Activated B cell treated with CpG ODN at 0.5 μM for 24 hours (primary cell): ENCODE measurements at places on chromosomes 4 and X. TPM values are rescaled to one million over a fixed set of nuclear protein-coding genes. Genes with fewer than 3 reads are reported as not detected.

DNA sequence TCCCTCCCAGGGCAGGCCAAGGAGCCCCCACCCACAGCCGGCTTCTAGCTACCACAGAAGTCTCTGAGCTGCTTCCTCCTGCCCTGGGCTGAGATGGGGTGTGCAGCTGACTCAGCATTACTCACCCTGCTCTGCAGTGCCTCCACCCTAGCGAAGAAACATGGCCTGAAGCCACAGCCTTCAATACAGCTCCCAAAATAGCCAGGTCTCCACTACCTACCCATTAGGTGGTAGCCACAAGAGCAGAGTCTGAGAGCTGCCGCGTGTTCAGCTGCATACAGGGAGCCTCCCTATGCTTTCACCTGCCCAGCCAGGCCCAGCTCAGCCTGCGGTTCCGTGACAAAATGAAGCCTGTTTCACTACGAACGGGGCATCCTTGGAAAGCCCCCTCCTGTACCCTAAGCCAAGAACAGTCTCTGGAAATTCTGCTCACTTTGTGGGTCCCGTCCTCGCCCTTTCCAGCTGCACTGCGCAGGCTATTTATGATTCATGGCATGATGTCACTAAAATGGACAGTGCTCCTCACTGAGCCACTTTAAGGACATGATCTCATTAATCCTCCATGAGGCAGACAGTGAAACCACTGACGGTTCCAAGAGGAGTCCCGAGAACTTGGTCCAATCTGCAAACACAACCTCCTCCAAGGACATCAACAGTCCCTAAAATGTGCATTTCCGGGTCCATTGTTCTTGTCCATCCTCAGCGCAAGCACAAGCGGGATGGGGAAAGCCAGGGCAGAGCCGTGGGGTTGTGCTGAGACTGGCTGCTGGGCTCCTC lies 20.2 kb downstream of the WDR1 start:
- no peaks in the 10 kb centered on the region for H3K27me3 ChIP-seq
- peaks cover 48% of the 10 kb centered on the region for H3K4me1 ChIP-seq
- H3K4me3 ChIP-seq, result no peak overlapping the region

Gene MAGEB1
- total RNA-seq, result not detected in 2 replicates

- H3K27ac ChIP-seq, result no peak overlapping the region
- DNase-seq, result no peak
- H3K27me3 ChIP-seq, result peaks cover 36% of the 10 kb centered on the region
- H3K4me3 ChIP-seq, result peak overlapping the region; percentile 36
- no peaks in the 10 kb centered on the region for H3K36me3 ChIP-seq
- H3K4me1 ChIP-seq, result peaks cover 12% of the 10 kb centered on the region
Observed at GRCh38 chr4:152045449-152045806, 284.6 kb upstream of the GATB start.

DNA sequence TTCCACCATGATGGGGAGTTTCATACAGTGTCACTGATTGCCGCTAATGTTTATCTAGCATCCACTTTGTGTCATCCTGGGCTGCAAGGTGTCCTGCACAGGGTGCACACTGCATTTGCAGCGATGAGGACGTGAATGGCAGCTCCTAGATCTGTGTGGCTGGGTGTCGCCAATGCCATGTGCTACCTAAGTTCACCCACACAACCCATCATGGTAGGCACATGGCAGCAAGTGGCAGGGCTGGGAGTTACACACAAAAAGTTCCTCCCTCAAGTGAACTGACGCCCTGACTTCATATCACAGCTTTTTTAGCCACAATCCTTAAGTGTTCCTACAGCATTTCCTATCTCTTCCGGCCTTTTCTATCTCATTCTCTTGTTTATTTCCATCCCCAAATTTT lies 45.9 kb upstream of the SPRY1 start:
- H3K4me3 ChIP-seq, result no peak overlapping the region
- no peak overlapping the region for H3K27ac ChIP-seq
- H3K27me3 ChIP-seq, result no peaks in the 10 kb centered on the region
- no peaks in the 10 kb centered on the region for H3K36me3 ChIP-seq
- H3K4me1 ChIP-seq, result peaks cover 8% of the 10 kb centered on the region

Gene SULT1E1
- not detected in 2 replicates for total RNA-seq

Gene PCDH11X
- not detected in 2 replicates for total RNA-seq

GRCh38 chrX:9690046-9690445 lies 75.6 kb downstream of the GPR143 start:
- no peak overlapping the region for H3K4me3 ChIP-seq
- no peak overlapping the region for H3K27ac ChIP-seq
- H3K36me3 ChIP-seq, result peaks cover 77% of the 10 kb centered on the region
- H3K4me1 ChIP-seq, result no peaks in the 10 kb centered on the region
- no peak for DNase-seq

Gene NHSL2
- 0.29 TPM in 2 replicates for total RNA-seq

Gene SEC31A
- total RNA-seq, result 154 and 172 TPM in 2 replicates

DNA sequence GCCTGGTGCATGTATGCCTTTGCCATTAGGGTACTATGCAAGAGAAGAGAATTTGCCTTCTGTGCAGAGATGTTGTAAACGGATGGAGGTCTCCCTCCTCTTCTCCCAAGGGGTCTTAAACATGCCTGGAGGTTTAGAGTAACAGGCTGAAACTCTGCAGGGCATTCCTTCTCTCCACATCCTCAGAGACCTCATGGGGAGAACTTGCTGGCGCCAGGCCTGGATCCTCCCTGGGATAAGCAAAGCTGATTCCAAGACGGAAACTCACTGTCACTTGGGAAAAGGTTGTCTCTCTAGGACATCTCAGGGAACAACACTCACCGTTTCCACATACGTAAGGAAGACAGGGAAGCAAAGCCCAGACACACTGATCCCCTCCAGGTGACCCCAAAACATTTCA lies 76.9 kb upstream of the GPM6B start:
- no peak overlapping the region for H3K4me3 ChIP-seq
- no peaks in the 10 kb centered on the region for H3K27me3 ChIP-seq
- H3K27ac ChIP-seq, result no peak overlapping the region
- no peak for DNase-seq

- no peak overlapping the region for H3K4me3 ChIP-seq
Observed at GRCh38 chr4:173174594-173175012, 6.0 kb downstream of the GALNT7 start.

- no peak for DNase-seq
- H3K4me1 ChIP-seq, result peaks cover 35% of the 10 kb centered on the region
- peaks cover 6% of the 10 kb centered on the region for H3K27me3 ChIP-seq
Observed at GRCh38 chr4:10119773-10120172, 3.2 kb upstream of the WDR1 start.

DNA sequence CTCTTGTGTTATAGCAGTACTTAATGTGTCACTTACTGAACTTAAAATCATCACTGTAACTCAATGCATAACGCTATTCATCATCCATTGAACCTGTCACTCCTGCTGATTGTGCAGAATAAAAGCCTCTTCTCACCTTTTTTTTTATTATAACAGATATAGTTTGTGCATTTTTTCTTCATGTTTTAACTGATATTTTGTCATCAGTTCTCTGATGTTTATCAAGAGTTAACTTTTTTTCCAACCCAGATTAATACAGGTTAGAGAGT lies 100.4 kb downstream of the SLIT2 start:
- no peaks in the 10 kb centered on the region for H3K4me1 ChIP-seq
- no peak for DNase-seq
- no peaks in the 10 kb centered on the region for H3K36me3 ChIP-seq
- H3K4me3 ChIP-seq, result no peak overlapping the region
- H3K27ac ChIP-seq, result no peak overlapping the region
- H3K27me3 ChIP-seq, result no peaks in the 10 kb centered on the region

- H3K36me3 ChIP-seq, result no peaks in the 10 kb centered on the region
- H3K27ac ChIP-seq, result no peak overlapping the region
- no peak for DNase-seq
- H3K4me3 ChIP-seq, result no peak overlapping the region
- peaks cover 2% of the 10 kb centered on the region for H3K27me3 ChIP-seq
- H3K4me1 ChIP-seq, result peaks cover 9% of the 10 kb centered on the region
Observed at GRCh38 chr4:5827108-5828004, 65.5 kb downstream of the CRMP1 start.

DNA sequence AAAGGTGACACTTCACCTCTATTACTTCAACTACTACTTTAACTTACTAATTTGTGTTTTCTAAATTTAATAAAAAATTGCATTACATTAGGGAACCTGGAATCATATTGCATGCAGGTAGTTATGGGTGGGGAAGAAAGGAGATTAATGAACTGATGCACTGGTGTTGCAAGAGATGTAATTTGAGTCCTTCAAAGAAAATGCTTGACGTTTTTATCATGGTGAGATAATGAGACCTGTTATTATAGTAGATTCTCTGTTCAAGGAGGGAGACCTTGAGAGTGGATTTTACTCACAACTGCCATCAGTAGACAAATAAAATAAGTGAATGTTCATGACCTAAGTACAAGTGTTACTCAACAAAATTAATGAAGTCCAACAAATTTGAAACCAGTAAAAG lies 26.4 kb upstream of the MED14 start:
- H3K4me3 ChIP-seq, result no peak overlapping the region
- H3K4me1 ChIP-seq, result peaks cover 4% of the 10 kb centered on the region
- H3K27ac ChIP-seq, result no peak overlapping the region
- H3K36me3 ChIP-seq, result no peaks in the 10 kb centered on the region
- no peaks in the 10 kb centered on the region for H3K27me3 ChIP-seq

- DNase-seq, result no peak
- no peaks in the 10 kb centered on the region for H3K4me1 ChIP-seq
- no peak overlapping the region for H3K4me3 ChIP-seq
Observed at GRCh38 chr4:5796976-5797375, 86.0 kb downstream of the EVC start.

DNA sequence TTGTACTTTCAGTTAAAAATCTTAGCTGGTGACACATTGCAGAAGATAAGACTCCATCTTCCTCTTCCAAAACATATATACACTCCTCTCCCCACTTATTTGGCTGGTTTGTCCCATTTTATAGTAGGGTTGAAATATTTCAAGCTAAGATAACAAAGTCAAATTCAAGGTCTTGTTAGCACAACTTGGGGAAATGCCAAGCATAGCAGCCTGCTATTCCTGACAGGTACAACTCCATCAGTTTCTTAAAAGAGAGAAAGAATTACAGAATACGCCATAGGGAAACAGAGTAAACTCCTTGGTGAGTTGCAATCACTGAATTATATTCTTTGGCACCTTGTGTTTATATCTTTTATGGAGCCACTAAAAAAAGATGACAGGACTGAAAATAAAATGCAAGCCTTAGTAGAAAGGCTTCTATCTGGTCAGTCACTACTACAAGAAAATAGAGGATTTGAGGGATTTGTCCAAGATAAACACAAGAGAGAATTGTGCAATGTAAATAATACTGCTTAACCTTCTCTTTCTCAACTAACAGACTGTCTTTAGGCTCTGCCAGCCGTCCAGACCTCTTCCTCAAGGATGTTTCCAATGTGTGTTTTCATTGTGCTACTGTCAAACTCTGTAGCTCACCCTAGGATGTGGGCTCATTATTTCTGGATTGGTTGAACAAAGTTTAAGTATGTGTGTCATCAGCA lies 170.3 kb downstream of the VEGFC start:
- H3K4me1 ChIP-seq, result no peaks in the 10 kb centered on the region
- no peak for DNase-seq
- H3K27ac ChIP-seq, result no peak overlapping the region

DNA sequence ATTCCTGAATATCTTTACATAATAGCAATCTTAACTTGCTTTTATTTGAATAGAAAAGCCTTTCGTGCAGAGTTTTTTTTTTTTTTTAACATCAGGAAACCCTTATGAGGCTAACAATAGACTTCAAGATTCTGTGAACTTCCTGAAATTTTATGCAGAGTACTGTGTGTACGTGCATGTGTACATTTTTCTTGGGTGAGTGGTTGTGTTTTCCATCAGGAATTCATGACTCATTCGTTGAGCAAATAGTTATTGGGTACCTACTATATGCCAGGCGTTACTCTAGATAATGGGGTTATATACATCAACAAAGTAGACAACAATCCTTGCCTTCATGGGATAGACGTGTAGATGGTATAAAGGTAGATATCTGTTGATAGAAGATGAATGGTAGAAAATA lies 59.1 kb downstream of the MRPL1 start:
- DNase-seq, result no peak
- H3K27me3 ChIP-seq, result no peaks in the 10 kb centered on the region
- peaks cover 47% of the 10 kb centered on the region for H3K36me3 ChIP-seq
- H3K4me1 ChIP-seq, result peaks cover 16% of the 10 kb centered on the region
- no peak overlapping the region for H3K27ac ChIP-seq

Gene MSANTD1
- 3.4 and 5.0 TPM in 2 replicates for total RNA-seq

DNA sequence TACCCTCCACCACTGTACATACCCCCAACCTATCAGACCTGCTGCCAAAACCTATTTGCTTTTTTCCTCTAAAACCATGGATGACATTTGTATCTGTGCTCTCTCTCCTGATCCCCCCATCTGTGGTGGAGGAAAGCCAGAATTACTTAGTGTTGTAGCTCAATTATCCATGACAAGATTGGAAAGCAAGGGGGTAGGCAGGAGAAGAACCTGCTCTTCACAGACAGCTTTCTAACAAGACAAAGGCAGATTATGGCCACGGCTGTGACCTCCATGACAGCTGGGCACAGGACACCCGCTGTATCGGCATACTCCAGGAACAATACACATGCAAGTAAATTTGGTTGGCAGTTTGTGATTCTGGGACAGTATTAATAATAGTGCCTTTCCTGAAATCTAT lies 186.7 kb downstream of the ENOX2 start:
- H3K27ac ChIP-seq, result no peak overlapping the region
- peaks cover 8% of the 10 kb centered on the region for H3K36me3 ChIP-seq
- H3K27me3 ChIP-seq, result no peaks in the 10 kb centered on the region
- H3K4me3 ChIP-seq, result no peak overlapping the region
- no peak for DNase-seq

Gene GPAT3
- 0.76 and 0.91 TPM in 2 replicates for total RNA-seq

Gene CAMK2D
- total RNA-seq, result 62.7 and 72.9 TPM in 2 replicates

Gene GAGE12E
- total RNA-seq, result not detected in 2 replicates

- no peaks in the 10 kb centered on the region for H3K36me3 ChIP-seq
- no peak for DNase-seq
- no peaks in the 10 kb centered on the region for H3K27me3 ChIP-seq
Observed at GRCh38 chr4:146099585-146099984, 75.9 kb upstream of the LSM6 start.

- H3K4me3 ChIP-seq, result no peak overlapping the region
- no peak overlapping the region for H3K27ac ChIP-seq
- no peaks in the 10 kb centered on the region for H3K36me3 ChIP-seq
- H3K4me1 ChIP-seq, result no peaks in the 10 kb centered on the region
- DNase-seq, result no peak
Observed at GRCh38 chr4:59122626-59123025, 2012.4 kb upstream of the IGFBP7 start.

Gene LEF1
- 1.1 and 1.6 TPM in 2 replicates for total RNA-seq

Gene PAGE1
- not detected in 2 replicates for total RNA-seq

Gene FAM236B
- total RNA-seq, result not detected in 2 replicates

Gene AMTN
- not detected in 2 replicates for total RNA-seq
